ENCODE measurements at places on chromosomes 12 and 14. TPM values are rescaled to one million over a fixed set of nuclear protein-coding genes. Genes with fewer than 3 reads are reported as not detected.

SIX6 gene
- total RNA-seq, result not detected

KRT83 gene
- total RNA-seq, result not detected

SLC10A1 gene
- total RNA-seq, result not detected

GRCh38 chr12:59874781-59875180 is 279.0 kb downstream of the SLC16A7 start:
- no peaks in the 10 kb centered on the region for H3K36me3 ChIP-seq
- no peaks in the 10 kb centered on the region for H3K4me1 ChIP-seq
- no peak overlapping the region for H3K27ac ChIP-seq
- no peak for DNase-seq
- H3K27me3 ChIP-seq, result no peaks in the 10 kb centered on the region

DNA sequence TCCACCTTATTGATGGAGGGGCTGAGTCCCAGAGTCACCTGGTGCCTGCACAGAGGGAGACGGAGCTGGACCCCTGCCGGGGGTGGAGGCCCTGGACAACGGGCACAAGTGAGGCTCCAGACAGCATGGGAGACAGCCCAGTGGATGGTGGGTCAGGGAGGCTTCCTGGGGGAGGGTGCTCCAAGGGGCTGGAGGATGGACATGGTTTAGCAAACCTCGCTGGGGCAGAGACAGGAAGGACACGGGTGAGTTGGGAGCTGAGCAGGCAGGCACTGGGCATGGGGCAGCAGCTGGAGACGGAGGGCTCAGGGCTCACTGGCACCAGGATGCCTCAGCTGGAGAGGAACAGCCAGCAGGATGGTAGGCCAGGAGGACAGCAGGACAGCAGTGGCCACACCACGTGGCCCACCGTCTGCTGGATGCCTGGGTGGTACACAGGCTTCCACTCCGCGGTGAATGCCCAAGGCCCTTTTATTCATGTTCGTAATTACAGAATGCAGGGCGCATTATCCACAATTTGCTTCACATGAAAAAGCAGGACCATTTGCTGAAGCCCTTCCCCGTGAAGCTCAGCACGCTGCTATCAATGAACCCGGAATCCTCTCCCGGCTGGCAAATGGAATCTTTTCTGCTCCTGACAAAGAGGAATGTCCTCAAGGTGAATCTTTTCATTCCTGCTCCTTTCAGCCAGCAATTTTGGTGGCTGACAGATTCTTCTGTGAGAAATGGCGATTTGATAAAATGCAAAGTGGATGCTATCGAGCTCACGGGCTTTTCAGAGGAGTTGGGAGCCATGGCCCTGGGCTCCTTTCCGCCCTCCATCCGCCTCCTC is 138.1 kb upstream of the C14orf180 start:
- H3K36me3 ChIP-seq, result no peaks in the 10 kb centered on the region
- H3K4me1 ChIP-seq, result no peaks in the 10 kb centered on the region
- H3K27ac ChIP-seq, result no peak overlapping the region
- no peaks in the 10 kb centered on the region for H3K27me3 ChIP-seq
- no peak for DNase-seq

All from B cell (primary cell).